ENCODE measurements at places on chromosomes 6 and 20.

DNA sequence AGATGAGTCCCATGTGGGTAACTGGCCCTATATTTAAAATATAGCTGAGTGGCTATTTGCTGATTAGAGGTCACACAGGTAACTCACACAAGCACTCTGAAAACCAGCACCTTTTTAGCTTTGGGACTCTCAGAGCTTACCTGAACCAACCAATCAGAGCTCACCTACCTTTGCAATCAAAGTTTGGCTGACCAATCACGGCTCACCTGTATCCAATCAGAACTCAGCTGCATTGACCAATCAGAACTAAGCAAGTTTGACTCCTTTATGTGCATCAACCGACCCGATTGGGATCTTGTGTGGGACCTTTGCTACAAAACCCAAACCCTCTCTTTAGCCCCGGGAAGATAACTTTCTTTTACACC, 106.8 kb upstream of the NXT1 start:
- DNase-seq, result no peak

DNA sequence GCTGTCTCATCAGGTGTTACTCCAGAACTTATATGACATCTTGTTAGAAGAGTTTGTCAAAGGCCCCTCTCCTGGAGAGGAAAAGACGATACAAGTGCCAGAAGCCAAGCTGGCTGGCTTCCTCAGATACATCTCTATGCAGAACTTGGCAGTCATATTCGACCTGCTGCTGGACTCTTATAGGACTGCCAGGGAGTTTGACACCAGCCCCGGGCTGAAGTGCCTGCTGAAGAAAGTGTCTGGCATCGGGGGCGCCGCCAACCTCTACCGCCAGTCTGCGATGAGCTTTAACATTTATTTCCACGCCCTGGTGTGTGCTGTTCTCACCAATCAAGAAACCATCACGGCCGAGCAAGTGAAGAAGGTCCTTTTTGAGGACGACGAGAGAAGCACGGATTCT, 43.7 kb upstream of the SMIM28 start:
- no peak for DNase-seq

GRCh38 chr6:20313051-20313450, 88.6 kb upstream of the E2F3 start:
- DNase-seq, result no peak

DNA sequence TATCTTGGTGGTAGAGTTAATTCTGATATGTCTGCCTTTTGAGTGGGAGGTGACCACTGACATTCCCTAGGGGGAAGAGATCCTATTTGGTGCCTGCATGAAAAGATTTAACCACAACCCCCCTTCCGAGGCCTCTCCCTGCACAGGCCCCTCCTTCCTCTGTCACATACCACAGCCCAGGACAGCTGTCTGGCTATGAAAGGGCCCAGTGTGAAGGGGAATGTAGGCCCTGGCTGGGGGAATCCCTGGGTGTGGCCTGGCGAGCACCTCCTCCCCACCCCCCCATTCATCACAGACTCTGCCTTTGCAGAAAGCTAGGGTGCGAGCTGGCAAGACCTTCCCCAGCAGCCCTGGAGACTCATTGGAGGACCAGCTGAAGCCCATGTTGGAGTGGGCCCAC, 27.4 kb upstream of the MAPRE1 start:
- no peak for DNase-seq

GRCh38 chr20:46339037-46339436, 30.7 kb upstream of the CDH22 start:
- DNase-seq, result no peak

- DNase-seq, result no peak
Measured at GRCh38 chr20:29410806-29411457, 1846.5 kb upstream of the DEFB115 start.

GRCh38 chr20:46118481-46119020, 437 bp downstream of the CD40 start:
- peak; percentile 53 for DNase-seq

DNA sequence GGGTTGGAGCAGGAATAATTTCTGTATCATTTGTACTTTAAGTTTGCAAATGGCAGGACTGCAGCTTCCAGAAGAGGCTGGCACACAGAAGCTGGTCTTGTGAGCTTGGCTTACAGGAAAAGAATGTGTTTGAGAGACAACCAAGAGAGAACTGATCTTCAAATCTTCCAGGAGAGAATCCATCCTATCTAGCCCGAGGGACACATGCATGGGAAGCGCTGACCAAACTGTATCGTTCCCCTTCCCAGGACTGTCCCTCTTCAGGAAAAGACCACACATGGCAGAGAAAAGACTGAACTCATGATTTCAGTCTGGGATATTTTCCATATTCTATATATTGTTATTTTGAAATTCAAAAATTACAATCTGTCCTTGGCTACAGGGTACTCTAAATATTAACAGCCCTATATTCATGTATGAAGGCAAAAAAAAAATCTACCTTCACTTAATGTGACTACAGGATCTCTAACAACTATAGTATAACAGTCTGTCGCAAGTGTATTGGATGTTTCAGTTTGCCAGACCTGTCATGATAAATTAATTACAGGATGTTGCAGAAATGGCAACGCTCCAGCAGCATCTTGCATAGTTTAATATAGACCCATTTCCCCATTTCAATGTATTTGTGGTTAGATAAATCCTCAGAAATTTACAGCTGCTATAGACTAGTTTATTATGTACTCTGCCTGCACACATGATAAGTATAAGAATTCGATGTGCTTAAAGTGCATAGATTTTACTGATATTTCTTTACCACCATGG, 99.4 kb downstream of the MYB start:
- DNase-seq, result peak; percentile 75

DNA sequence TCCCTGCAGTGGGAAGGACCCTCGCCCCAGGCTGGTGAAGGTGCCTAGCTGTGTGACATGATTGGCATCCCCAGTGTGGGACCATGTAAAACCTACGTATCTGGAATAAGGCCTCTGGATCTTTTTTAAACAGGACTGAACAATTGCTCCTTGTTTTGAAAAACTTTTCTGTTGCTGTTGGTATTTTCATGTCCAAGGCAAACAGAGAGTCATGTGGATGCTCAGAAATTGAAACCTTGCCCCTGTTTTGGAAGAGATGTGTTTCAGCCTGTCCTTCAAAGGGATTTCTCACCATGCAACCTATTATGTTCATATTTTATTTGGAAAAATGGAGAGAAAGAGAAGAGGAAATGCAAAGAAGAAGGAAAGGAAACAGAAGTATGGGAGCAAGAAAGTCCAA, 362.3 kb downstream of the PKHD1 start:
- no peak for DNase-seq

DNA sequence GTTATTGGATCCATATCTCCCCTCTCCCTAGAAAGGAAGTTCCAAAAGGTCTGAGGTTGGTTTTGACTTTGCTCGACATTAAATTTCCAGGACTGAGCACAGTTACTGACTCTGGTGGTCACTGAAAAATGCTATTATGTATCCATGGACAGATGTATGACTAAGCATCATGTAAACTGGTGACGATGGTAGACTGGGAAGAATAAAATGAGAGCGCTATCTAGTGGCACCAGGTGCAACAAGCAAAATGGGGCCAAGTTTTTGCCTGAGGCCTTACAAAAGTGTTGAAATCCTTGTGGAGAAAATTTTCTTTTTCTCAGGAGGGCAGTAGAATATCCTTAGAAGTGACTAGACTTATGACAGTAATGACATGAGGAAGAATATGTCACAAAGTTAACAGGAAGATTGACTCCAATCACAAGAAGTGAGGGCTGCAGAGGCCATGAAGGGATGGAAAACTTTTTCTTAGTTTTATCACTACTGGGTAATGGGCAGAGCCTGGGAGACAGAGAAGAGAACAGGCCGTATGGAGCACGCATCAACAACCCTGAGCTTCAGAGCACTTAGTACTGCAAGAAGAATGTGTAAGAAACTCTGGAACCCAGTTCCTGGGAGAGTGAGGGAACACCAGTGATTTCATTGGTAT, 88.9 kb upstream of the ELOVL5 start:
- DNase-seq, result peak; percentile 88

DNA sequence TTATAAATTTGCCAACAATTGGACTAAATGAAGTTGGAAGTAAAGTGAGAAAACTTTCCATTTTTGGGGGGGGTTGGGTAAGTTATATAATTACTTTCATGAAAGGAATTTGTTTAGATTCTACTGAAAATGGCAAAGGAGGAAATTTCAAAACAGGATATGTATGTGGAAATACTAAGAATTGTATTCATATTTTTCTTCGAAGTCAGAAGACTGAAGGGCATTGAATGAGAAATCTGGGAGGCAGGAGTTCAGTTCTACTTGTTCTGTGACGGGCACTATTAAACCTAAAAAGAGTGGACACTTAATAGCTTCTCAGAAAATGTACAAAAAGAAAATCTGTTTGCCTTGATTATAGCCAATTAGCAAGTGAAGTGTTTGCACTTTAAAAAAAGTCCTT, 114.7 kb downstream of the PRIM2 start:
- peak; percentile 21 for DNase-seq

GRCh38 chr6:167227984-167228383, 63.1 kb upstream of the UNC93A start:
- DNase-seq, result no peak

DNA sequence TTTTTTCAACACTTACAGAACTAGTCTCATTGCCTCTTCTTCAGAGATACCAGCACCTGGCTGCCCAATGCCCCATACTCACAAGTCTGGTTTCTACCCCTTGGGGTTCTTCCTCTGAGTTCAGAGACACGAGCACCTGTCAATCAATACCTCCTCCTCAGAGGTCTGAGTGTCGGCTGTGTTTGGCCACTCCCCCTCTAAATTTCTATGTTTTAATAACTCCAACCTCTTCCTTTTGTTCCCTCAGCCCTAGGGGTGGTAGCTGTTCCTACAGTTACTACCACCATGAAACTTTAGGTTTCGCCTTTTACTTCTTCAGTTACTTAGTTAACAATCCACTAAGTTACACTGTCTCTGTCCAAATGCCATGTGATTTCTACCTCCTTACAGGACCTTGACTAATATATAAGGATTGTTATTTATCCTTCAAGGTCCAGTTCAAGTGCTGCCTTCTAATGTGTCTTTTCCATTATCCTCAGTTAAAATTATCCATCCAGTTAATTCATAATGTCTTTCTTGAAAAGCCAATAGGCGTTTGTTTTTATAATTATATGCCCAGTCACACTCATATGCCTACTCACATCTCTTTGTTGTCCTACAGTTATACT, 14.6 kb upstream of the PHF20 start:
- DNase-seq, result no peak

DNA sequence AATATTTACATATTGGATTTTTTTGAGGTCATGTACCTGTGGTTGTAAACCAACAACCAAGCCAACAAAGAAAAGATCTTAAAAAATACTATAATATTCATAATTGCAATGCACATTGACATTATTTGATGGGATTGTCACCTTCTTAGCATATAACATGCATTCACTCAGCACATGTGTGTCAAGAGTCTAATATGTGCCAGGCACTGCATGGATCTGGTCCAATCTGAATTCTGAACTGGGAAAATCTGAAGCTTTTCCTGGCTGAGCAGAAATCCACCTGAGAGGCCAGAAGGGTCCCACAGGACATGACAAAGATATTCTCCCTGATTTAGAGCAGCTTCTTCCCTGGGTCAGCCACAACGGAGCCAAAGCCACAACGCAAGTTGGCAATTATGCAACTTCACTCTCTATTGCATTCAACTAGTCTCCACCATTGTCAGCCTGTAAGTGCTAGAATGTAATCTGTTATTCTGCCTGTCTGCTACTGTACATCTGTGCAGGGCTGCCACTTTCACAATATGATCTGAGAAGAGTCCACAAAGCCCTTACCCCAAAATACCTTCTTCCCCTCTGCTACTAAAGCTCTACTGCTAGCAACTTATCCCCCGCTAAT, 17.0 kb upstream of the DDO start:
- no peak for DNase-seq

GRCh38 chr6:108565091-108565766, 4.5 kb downstream of the FOXO3 start:
- peak; percentile 77 for DNase-seq

- no peak for DNase-seq
Measured at GRCh38 chr20:53077373-53078205, 105.4 kb downstream of the TSHZ2 start.

GRCh38 chr6:72561629-72562028, 60.2 kb upstream of the KCNQ5 start:
- DNase-seq, result no peak

- no peak for DNase-seq
Measured at GRCh38 chr6:136148051-136148450, 102.1 kb downstream of the MTFR2 start.

DNA sequence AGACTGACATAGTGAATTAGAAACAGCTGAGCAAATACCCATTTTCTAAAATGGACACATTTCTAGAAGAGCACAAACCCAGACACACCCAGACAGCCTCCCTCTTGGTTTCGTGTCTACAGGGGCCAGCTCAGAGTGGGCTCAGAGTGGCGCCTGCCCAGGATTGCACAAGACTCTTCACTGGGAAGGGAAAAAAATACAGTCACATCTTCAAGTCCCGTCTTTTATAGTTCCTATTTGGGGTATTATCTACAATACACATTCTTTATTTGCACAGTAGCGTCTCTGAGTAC, 246.1 kb upstream of the AFDN start:
- no peak for DNase-seq

DNA sequence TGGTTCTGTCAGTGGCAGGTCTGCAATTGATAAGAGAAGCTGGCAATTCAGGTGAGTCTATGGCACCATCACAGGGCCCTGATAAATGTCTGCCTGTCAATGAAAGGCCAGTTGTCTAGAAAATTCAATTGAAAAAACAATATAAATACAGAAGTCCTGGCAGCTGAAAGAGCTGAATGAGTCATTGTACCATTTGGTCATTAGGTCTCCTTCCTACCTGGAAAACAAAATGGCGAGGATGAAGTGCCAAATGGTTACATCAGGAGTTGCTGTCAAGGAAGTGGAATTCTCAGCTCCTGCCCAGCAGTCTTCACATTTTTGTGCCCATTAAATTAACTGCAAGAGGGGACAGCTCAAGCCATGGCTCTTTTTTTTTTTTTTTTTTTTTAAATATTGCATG, 37.7 kb downstream of the PEX7 start:
- DNase-seq, result no peak

GRCh38 chr6:42152024-42152423, 9.6 kb upstream of the C6orf132 start:
- DNase-seq, result no peak

DNA sequence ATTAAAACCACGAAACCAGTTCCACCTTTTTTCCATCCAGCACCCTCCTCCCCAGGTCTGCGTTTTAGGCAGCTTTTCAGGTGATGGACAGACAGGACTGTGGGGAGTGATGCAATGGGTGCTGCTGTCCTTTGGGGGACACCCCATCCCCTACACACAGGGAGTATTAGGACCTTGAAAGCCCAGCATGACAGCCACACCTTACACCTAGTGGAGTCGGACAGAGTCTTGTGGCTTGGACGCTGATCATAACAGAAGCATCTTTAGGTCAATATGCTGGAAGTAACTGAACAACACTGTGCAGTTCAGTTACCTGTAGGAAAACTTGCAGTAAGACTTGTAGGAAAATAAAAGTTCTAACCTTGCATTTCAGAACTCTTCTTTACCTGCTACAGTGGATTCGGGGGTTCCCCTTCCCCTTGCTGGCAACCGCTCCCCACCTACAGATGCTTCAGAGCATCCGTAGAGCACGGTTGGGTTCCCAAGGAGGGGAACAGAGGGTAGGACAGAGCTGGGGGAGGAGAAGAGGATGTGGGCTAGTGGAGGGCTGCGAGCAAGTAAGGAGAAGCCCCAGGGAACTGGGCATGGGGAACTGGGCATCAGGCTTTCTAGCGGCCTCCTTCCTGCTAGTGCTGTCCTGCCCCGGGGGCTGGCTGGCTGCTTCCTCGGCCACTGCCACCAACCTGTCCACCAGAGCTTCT, 31.7 kb downstream of the PLEKHG1 start:
- no peak for DNase-seq
